ENCODE measurements at places on chromosomes 4 and X.
A peak's percentile ranks its signal among the peaks of the same experiment; 100 is the strongest.

DNA sequence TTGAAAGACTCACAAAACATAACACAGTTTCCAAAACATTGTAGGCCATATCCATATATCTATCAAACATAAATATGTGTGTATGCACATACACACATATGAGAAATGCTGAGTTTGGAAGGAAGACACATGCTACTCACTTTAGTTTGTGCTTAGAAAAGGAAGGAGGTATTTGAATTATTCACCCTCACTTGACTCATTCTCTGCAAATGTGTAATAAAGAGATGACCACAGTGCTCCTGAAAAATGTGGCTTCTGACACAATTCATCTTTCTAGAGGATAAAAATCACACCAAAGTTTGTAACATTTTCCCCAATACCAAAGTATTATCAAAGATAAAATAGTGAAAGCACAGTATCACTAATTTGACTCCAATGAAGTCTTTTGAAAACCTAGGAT lies 950.1 kb downstream of the FAT4 start:
- DNase-seq = no peak

GRCh38 chr4:55132775-55133174 lies 7.4 kb upstream of the KDR start:
- no peak for DNase-seq

- DNase-seq = no peak
Observed at GRCh38 chr4:123469245-123469644, 72.7 kb downstream of the SPRY1 start.

GRCh38 chrX:46635186-46635585 lies 61.6 kb downstream of the CHST7 start:
- no peak for DNase-seq

GRCh38 chr4:110359076-110359475 lies 116.9 kb upstream of the ENPEP start:
- no peak for DNase-seq

DNA sequence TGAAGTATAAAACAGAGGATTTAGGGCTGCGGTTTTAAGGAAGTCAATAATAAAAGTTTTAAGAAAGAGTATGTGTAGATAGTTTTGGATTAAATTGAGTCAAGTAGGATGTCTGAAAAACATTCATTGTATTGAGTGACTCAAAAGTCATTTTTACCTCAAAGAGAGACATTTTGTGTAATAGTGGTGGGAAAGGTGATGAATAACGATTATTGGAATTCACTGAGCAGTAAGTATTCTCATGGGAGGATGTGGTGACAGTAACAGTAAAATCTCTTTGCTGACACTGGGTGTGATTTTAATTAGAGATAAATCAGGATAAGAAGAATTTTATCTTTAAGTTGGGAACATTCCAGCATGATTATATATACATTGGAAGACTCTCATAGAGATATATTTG lies 233.6 kb downstream of the PDHA2 start:
- no peak for DNase-seq

DNA sequence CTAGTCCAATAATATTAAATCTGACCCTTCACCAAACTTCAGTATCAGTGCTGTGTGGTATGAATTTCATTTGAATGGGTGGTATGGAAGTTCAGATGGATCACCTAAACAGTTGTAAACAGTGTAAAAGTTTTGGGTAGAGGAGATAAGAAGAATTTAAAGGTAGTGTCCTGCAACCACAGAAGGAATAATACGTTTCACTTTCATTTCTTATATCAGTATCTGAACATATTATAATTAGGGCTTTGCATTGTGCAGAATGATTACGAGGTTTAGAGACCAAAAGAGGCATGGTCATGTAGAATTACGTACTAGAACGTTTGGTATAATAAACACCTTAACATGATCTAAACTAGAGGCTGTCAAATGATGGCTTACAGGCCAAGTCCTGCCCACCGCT lies 116.1 kb downstream of the PDLIM5 start:
- peak; percentile 9 for DNase-seq

DNA sequence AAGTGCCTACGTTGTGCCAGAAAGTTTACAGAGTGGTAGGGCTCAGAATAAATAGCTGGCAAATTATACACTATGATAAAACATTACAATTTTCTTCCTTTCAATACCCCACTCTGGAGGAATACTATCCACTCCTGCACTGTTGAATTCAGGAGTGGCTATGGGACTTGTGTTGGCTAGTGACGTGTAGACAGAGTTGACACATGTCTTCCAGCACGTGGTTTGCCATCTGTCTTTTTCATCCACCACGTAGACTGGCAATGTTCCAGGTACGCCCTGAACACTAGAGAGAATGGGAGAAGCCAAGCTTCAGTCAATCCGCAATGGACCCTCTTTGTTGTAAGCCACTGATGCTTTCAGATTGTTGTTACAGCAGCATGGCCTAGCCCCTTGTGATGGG lies 168.8 kb upstream of the RBPJ start:
- no peak for DNase-seq

GRCh38 chrX:107451731-107452130 lies 2.3 kb downstream of the FRMPD3 start:
- DNase-seq = no peak
